GM12865 (cell line): ENCODE measurements at places on chromosomes 3 and 15.
A peak's percentile ranks its signal among the peaks of the same experiment; 100 is the strongest.

GRCh38 chr3:53109190-53109589 lies 21.0 kb downstream of the RFT1 start:
- no peak for DNase-seq

GRCh38 chr3:154973851-154974250 lies 106.3 kb upstream of the MME start:
- no peak for DNase-seq

DNA sequence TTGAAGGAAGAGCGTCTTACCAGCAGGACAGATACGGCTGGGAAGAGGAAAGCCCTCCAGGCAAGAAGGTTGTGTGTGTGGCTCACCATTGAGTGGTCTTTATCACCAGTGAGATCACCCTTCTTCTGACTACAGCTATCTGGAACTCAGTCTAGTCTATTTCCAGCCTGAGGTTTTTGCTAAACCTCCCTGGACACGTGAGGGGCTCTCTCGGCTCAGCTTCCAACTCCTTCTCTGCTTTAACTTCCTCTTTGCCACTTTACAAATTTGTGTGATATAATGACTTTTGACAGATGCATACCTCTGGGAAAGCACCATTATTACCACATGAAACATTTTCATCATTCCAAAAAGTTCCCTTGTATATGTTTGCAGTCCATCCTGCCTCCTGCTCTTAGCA lies 15.3 kb upstream of the ROPN1 start:
- DNase-seq, result peak; percentile 18

GRCh38 chr15:87144775-87145174 lies 1065.1 kb downstream of the AGBL1 start:
- DNase-seq, result no peak

GRCh38 chr3:28915741-28916500 lies 364.9 kb upstream of the RBMS3 start:
- no peak for DNase-seq

GRCh38 chr3:138093721-138094120 lies 21.7 kb downstream of the DZIP1L start:
- DNase-seq, result no peak

- DNase-seq, result no peak
Observed at GRCh38 chr3:17680530-17680929, 61.9 kb downstream of the TBC1D5 start.

DNA sequence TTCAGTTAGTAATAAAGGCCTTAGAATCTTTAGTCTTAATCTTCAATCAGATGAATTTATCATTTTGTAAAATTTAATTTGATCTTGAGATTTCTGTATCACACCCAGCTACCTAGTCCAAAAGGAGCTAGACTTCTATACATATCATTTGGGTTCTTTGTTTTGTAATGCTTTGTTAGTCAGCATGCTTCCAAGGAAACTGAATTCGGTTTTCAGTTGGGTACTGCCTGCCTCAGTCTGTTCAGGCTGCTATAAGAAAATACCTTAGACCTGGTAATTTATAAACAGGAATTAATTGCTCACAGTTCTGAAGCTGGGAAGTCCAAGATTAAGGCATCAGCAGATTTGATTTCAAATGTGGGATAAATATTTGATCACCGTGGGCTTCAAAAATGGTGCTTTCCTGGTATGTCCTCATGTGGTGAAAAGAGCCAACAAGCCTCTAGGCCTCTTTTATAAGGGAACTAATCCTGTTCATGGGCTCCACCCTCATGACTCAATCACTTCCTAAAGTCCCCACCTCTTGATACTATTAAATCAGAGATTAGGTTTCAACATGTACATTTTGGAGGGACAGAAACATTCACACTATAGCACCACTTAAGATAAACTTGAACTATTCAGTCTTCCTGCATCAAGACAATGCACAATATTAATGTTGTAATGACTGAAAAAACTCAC lies 800.7 kb downstream of the NAALADL2 start:
- no peak for DNase-seq

DNA sequence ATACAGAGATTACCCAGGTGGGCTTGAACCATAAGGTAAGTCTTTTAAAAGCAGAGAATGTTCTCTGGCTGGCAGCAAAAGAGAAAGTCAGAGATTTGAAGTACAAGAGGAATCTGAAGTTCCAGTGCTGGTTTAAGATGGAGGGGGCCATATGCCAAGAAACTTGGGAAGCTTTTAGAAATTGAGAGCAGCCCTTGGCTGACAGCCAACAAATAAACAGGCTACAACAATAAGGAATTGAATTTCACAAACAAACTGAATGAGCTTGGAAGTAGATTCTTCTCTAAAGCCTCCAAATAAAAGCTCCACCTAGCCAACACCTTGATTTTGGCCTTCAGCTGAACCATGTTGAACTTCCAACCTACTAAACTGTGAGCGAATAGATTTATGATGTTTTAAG lies 85.7 kb downstream of the TRIM42 start:
- DNase-seq, result no peak

DNA sequence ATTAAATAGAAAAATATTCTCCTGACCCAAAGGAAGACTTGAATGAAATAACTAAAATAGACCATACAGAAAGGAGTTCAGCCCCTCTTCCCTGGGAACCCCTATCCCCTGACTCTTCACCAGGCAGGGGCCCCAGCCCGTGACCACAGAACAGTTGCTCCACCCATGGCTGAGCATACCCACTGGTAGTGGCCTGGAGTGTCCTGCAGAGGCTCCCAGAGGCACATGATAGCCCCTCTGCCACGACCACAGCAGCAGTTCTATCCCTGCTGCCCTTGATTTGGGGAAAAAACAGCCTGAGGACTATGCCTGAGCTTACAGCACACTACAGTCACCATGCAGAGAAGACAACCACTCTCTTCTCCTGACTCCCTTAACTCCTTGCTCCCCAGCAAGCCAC lies 31.8 kb downstream of the TTC14 start:
- peak; percentile 13 for DNase-seq

GRCh38 chr3:5479229-5479799 lies 291.8 kb downstream of the EDEM1 start:
- peak; percentile 37 for DNase-seq

DNA sequence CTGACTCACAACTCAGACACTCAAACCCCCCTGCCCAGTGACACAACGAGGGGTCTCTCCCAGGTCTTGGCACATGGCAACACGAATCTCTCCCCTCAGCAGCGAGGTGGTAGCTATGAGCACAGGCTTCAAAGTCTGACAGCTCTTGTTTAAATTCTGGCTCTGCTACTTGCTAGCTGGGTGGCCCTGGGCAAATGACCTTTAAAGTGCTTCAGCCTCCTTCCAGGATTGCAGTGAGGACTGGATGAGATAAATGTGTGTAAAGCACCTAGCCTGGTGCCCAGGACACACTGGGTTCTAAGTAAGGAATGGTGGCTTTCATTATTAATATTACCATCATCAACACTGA lies 23.2 kb upstream of the ANPEP start:
- DNase-seq, result no peak

DNA sequence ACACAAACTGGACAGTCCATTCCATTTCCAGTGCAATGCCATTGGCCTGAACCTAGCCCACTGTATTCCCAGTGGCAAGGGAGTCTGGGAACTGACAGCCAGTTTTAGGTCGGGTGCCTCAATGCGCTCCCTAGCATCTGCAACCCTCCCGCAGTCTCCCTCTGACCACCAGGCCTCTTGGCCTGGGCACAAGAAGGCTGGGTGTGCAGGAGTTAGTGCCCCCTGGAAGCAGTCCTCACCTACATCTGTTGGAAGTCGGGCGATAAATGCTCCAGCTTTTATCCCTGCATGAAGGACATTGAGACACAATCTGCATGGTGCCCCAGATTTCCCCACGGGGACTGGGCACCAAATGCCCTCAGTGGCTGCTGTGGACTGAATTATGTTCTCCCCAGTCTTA lies 12.7 kb downstream of the C3orf22 start:
- DNase-seq, result no peak

DNA sequence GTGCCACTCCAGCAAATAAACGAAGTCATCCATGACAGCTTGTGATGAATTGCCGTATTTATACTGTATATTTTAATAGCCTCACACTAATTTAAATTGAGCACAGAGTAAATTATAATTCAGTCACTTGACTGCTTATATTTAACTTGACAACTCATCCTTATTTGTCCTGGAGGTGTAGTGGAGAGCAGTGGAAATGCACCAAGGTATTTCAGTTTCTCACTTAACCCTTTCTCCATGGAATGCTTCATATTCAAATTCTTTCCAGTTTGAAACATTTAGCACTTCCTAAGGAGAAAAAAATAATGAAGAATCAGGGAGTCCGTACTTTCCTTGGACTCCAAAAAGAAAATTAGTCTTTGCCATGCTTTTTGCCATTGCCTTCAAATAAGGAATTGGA lies 99.0 kb downstream of the MAP2K5 start:
- no peak for DNase-seq

- DNase-seq, result no peak
Observed at GRCh38 chr3:101940521-101941317, 91.4 kb downstream of the NFKBIZ start.

DNA sequence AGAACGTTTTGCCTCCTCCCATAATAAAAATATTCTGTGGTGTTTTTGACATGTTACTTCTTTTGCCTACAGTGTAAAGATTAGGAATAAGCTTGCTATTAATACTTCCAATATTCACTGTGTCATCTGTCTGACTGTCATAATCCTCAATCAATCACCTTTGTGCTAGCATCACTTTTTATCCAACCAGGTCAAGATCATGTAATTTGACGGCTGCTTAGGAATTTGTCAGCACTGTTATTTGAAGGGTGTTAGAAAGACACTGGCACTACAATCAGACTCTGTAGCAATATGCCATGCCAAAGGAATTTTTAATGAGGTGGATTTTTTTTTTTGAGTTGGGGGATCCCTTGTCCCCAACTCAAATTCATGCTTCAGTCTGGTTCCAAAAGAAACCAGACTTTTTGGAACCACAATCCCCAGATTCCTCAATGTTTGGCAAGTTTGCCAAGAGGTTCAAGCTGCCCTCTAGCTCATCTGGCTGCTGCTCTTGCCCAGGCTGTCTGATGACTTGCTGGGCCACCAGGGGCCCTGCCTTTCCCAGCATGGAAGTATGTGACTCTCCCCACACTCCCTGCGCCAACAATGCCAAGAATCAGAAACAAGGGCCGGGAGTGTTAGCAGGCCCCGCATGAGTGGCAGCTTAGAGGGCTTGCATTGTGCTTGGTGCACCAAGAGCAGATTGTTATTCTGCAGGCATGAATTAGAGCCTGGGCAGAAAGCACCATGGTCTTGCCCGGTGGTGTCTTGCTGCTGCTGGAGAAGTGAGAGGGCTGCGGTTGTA lies 58.6 kb upstream of the TSC22D2 start:
- no peak for DNase-seq

GRCh38 chr3:108182339-108182738 lies 39.9 kb downstream of the IFT57 start:
- DNase-seq, result no peak

DNA sequence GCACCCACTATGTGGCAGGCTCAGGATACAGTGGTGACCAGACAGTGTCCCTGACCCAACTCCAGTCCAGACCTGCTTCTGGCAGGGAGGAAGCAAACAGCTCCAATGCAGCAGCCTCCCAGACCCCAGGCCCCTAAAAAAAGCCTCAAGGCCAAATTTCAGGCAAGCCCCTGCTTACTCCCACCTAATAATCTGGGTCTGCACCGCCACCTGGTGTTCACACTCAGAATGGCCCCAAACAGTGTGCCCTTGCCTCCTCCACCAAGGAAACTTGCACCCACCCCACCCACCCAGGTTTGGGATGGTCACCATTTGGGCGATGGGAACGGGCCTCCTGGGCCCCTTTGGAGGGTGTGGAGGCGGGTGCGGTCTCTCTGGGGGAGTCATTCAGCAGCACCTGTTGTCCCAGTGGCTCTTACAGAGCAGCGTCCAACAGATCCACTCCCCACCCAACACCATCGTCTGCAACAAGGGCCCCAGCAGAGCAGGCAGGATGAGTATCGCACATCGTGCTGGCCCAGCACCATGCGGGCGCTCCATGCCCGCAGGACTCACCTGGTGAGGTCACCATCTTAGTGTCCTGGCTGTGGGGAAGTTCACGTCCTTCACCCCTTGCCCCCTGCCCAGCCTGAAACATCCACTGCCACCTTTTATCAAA lies 17.3 kb downstream of the C3orf18 start:
- peak; percentile 42 for DNase-seq

DNA sequence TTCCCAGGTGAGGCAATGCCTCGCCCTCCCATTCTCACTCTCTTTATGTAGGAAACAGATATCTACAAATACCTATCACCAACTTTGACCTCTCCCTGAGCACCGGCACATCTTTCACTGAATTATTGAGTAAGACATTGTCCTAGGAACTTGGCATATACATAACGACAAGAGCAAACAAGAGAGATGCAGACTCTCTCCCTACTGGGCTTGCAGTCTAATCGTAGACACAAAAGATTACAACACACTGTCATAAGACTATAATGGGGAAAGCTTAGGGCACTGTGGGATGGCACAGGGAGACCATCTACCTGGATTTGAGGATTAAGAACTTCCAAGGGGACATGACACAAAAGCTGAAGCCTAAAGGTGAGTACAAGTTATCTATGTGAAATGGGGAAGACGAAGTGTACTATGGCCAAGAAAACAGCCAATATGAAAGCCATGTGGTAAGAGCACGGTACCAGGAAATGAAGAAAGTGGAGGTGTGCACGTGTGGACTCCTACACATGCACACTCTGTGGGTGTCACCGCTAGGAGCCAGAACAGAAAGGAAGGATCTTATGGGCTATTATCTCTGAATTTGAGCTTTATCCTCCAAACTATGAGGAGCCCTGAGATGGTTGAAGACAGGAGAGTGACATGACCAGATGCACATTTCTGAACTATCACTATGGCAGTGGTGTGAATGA lies 218.8 kb upstream of the STRIT1 start:
- no peak for DNase-seq

DNA sequence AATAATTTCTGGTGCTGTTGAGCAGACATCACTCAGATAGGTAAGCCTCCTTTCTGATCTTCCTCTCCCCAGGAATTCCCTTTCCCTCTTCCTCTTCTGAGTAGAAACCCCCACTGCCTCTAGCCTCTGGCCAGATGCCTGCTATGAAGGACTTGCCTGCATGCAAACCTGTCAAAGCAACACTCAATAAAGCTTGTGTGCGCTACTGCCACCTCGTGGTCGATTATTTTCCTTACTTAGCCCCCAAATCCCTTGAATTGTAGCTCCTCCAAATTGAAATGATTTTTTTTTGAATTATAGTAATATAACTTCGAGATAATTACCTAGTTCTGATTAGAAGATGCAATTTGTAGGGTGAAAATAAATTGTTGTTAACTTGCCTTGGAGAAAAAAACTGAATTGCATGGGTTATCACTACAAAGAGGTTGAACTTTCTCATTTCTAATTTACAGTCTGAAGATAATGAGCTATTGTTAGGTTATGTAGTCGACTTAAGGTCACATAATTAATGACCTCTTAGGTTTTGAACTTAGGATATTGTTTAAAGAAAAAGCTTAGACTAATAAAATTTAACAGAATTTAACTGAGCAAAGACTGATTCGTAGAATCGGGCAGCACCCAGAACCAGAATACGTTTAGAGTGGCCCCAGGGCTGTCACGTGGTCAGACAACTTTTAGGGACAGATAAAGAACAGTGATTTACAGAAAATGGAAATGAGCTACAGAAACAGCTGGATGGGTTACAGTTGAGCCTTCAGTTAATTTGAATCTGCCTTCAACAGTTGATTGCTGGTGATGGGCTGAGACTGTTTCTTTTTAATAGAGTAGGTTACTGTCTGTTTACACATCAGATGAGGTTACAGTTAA lies 269.3 kb downstream of the ARPP21 start:
- peak; percentile 76 for DNase-seq
